Right renal cortex interstitium (tissue), 3 donors: ENCODE measurements at places on chromosomes 7 and 10. TPM values are rescaled to one million over a fixed set of nuclear protein-coding genes. Genes with fewer than 3 reads are reported as not detected.

GIMAP1 gene
- 3.1 TPM for polyA plus RNA-seq

TEX47 gene
- not detected for polyA plus RNA-seq

ADAP1 gene
- 11.2 TPM for polyA plus RNA-seq

CDHR1 gene
- polyA plus RNA-seq, result 0.54 TPM

TBATA gene
- not detected for polyA plus RNA-seq

SPDYE2B gene
- polyA plus RNA-seq, result 0.76 TPM

VWC2 gene
- polyA plus RNA-seq, result 1.0 TPM

SOSTDC1 gene
- polyA plus RNA-seq, result 58.6 TPM

STK31 gene
- polyA plus RNA-seq, result 0.69 TPM

AKAP9 gene
- polyA plus RNA-seq, result 92.1 TPM

FFAR4 gene
- not detected for polyA plus RNA-seq
